ENCODE measurements at places on chromosomes 11 and 22. TPM values are rescaled to one million over a fixed set of nuclear protein-coding genes. Genes with fewer than 3 reads are reported as not detected.

TMPRSS4 gene
- total RNA-seq: not detected

OOSP2 gene
- total RNA-seq: not detected

TSPAN18 gene
- not detected for total RNA-seq

RAG2 gene
- total RNA-seq: not detected

HSPB2 gene
- not detected for total RNA-seq

ADAMTS8 gene
- not detected for total RNA-seq

MS4A6A gene
- total RNA-seq: not detected

PTPMT1 gene
- total RNA-seq: 156 TPM

XKR3 gene
- total RNA-seq: not detected

SLC17A6 gene
- not detected for total RNA-seq

SYT13 gene
- total RNA-seq: not detected

JHY gene
- total RNA-seq: 0.45 TPM

DUSP18 gene
- 10.4 TPM for total RNA-seq

FZD4 gene
- 2.4 TPM for total RNA-seq

RASD2 gene
- total RNA-seq: not detected

MUC5B gene
- not detected for total RNA-seq

PTPN5 gene
- total RNA-seq: not detected

USP2 gene
- 0.84 TPM for total RNA-seq

SMTNL1 gene
- total RNA-seq: not detected

MSANTD4 gene
- total RNA-seq: 14.3 TPM

MIAT gene
- total RNA-seq: 0.17 TPM

OR5A1 gene
- total RNA-seq: not detected

TRIM48 gene
- total RNA-seq: not detected

PIH1D2 gene
- total RNA-seq: 1.8 TPM

CARD10 gene
- total RNA-seq: 8.9 TPM

TMEM218 gene
- 27.5 TPM for total RNA-seq

MEI1 gene
- 0.50 TPM for total RNA-seq

SCGB1C1 gene
- not detected for total RNA-seq

ANO9 gene
- under 0.01 TPM for total RNA-seq

KCNJ1 gene
- total RNA-seq: not detected

GGT1 gene
- 2.2 TPM for total RNA-seq

Data from bronchus fibroblast of lung (primary cell).